ENCODE measurements at places on chromosomes 11 and 22. TPM values are rescaled to one million over a fixed set of nuclear protein-coding genes. Genes with fewer than 3 reads are reported as not detected.

DNA sequence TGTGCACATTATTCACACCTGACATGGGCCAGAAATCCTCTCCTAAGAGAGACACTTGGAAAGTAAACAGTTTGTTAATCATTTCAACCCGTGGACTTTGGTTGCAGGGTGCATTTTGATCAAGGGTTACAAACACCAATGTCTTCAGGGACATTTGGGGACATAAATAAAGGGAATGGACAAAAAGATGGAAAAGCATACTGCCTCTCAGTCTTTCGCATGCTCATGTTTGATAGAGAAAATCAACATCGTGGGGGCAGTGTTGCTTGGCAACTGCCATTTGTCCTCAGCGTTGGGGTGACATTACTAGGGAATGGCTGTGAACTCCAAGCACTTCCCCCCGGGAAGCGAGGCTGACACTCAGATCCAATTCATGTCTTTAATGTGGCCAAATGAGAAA lies 114.7 kb upstream of the OR4B1 start:
- DNase-seq = no peak

GRCh38 chr11:64876229-64876750 lies 2.1 kb downstream of the EHD1 start:
- DNase-seq = no peak

GRCh38 chr22:43774318-43774915 lies 37.7 kb downstream of the EFCAB6 start:
- no peak for DNase-seq

DNA sequence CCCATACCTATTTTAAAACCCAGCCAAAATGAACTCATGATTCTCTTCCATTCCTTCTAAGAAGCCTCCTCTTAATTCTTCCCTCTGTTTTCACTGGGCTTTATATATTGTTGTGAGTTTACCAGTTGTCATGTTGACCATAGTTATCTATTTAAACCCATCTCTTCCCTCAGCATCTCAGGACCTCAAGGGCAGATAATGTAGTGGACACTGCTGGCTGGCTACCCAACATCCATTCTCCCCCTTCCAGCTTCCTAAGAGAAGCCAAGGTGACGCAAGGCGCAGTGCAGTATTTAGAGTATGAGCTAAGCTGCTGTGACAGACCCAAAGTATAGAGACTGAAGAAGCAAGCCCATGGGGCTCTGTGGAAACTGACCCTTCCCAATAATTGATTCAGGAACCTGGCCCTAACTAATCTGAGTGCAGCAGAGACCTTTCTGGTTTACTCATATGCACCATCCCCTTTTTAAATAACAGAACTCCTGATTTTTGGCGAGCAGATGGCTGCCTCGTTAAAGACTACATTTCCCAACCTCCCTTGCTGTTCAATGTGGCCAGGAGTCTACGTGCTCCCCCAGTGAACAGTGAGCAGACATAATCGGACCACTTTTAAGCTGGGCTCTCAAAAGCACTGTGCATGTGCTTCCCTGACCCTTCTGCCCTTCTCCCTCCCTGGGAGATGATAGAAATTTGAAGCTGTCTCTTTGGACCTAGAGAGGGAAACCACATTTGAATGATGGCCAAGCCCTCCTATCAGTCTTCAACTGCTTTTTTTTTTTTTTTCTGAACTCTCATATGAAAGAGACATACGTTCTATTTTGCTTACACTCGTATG lies 28.1 kb upstream of the CREB3L1 start:
- no peak for DNase-seq

DNA sequence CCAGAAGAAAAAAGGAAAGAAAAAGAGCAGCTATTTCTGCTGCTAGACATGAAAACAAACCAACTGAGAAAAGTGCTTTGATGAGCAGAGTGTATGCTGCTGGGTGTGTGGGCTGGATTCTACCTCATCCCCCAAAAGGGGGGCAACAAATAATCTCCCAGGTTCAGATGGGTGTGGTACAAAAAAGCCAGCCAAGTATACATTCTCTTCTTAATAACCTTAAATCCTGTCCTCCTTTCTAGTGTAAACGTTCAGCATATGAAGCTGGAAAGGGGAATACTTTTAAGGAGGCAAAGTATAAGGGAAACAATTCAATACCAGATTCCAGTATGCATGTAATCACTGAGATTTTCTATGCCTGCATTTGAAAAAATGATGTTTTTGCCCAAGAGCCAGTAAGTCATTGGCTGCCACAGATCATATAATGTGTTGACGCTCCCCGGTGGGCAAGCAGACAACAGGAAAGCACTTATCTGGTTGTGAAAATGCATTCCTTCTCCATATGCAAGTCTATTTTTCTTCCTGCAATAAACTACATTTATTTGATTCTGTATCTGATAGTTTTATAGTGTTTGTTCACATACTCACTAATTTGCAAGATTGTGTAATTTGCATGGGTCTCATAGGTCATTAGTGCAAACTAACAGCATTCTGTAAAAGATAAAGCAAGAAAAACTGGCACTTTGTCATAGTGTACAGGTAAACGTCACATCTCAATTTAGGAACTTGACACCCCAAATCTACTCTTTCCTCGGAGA lies 201.1 kb downstream of the CADM1 start:
- DNase-seq = no peak

CLMP gene
- 12.5 TPM for polyA plus RNA-seq

RIMBP3B gene
- polyA plus RNA-seq = not detected

GRCh38 chr22:36289406-36289870 lies 36.5 kb downstream of the APOL1 start:
- no peak for DNase-seq

GRCh38 chr22:39616781-39617180 lies 46.2 kb downstream of the CACNA1I start:
- no peak for DNase-seq
